ENCODE measurements at places on chromosomes 11 and 22. TPM values are rescaled to one million over a fixed set of nuclear protein-coding genes. Genes with fewer than 3 reads are reported as not detected.

The C11orf42 gene
- not detected for total RNA-seq

The OR8G5 gene
- not detected for total RNA-seq

The PDE2A gene
- total RNA-seq = 3.4 TPM

The BEST1 gene
- total RNA-seq = 0.24 TPM

The INPP5J gene
- 4.7 TPM for total RNA-seq

The SHISA8 gene
- total RNA-seq = 0.72 TPM

The SEPTIN3 gene
- 33.3 TPM for total RNA-seq

DNA sequence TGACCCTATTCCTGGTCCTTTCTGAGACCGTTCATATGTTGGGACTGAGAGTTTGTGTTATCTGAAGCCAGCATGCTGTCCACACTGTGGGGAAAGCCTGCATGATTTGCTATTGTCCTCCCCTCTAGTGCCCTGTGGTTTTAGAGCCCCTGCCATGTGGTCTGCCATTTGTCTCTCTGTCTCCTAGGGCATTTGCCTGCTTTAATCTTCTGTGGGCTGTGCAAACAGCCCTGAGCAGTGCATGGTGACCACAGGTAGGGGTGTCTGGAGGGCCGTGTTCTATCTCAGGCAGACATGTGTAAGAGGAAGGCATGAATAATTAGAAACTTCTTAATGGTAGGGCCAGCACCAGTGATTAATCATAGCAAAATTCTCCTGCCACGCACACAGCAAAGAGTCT, 23.0 kb downstream of the AMPD3 start:
- H3K4me1 ChIP-seq = no peaks in the 10 kb centered on the region
- no peak overlapping the region for H3K4me3 ChIP-seq
- no peak for DNase-seq
- H3K27me3 ChIP-seq = no peaks in the 10 kb centered on the region
- H3K36me3 ChIP-seq = no peaks in the 10 kb centered on the region

GRCh38 chr22:34416022-34416860, 496.0 kb upstream of the LARGE1 start:
- H3K27ac ChIP-seq = no peak overlapping the region
- H3K27me3 ChIP-seq = no peaks in the 10 kb centered on the region
- H3K4me3 ChIP-seq = no peak overlapping the region
- DNase-seq = no peak
- H3K4me1 ChIP-seq = peaks cover 5% of the 10 kb centered on the region

DNA sequence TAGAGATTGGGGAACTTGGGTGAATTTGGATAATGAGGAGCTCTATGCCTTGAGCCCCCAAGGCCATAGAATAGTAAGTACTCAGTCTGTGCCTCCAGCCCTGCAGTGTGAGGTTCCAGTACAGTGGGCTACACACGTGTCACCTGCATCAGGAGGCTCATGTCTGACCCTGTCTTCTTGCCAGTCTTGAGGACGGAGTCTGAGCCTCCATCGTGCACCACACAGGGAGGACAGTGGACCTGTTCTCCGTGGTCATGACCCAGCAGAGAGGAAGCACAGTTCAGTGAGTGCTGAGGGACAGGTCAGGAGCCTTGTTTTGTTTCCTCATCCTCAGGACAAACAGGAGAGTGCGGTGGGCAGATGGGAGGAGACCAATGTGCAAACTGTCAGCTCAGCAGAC, 30.8 kb downstream of the RPS13 start:
- no peak overlapping the region for H3K27ac ChIP-seq
- DNase-seq = no peak
- H3K27me3 ChIP-seq = no peaks in the 10 kb centered on the region
- no peaks in the 10 kb centered on the region for H3K4me1 ChIP-seq
- peaks cover 3% of the 10 kb centered on the region for H3K36me3 ChIP-seq
- no peak overlapping the region for H3K4me3 ChIP-seq

GRCh38 chr22:36745301-36745995, 30.5 kb downstream of the IFT27 start:
- no peaks in the 10 kb centered on the region for H3K36me3 ChIP-seq
- no peaks in the 10 kb centered on the region for H3K4me1 ChIP-seq
- no peak overlapping the region for H3K4me3 ChIP-seq
- peak; percentile 20 for DNase-seq
- H3K27ac ChIP-seq = no peak overlapping the region
- no peaks in the 10 kb centered on the region for H3K27me3 ChIP-seq

DNA sequence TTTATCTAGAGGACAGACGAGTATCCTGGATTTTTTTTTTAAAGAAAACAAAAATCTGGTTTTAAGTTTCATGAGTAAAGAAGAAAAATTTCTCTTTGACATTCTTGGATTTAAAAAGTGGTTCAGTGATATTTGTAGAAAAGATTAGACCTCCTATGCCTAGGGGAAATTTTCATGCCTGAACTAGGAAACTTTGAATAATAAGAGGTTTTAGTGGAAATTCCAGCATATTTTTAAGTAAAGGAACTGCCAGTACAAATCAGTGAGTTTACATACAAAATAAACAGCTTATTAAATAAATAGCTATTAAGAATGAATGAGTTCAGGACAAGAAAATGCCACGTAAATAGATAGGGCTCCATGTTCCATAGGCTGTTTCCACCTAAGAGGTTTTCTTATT, 17.5 kb downstream of the JAM3 start:
- H3K27ac ChIP-seq = no peak overlapping the region
- no peak for DNase-seq
- peaks cover 15% of the 10 kb centered on the region for H3K36me3 ChIP-seq
- H3K27me3 ChIP-seq = no peaks in the 10 kb centered on the region
- peaks cover 2% of the 10 kb centered on the region for H3K4me1 ChIP-seq

GRCh38 chr11:70764356-70764905, 366.1 kb downstream of the CTTN start:
- no peaks in the 10 kb centered on the region for H3K4me1 ChIP-seq
- DNase-seq = no peak
- no peaks in the 10 kb centered on the region for H3K27me3 ChIP-seq
- H3K36me3 ChIP-seq = peaks cover 16% of the 10 kb centered on the region
- no peak overlapping the region for H3K27ac ChIP-seq
- no peak overlapping the region for H3K4me3 ChIP-seq

- no peak overlapping the region for H3K4me3 ChIP-seq
- H3K4me1 ChIP-seq = no peaks in the 10 kb centered on the region
- DNase-seq = no peak
- H3K36me3 ChIP-seq = no peaks in the 10 kb centered on the region
Observed at GRCh38 chr11:36411202-36411640, 98.9 kb downstream of the TRAF6 start.

DNA sequence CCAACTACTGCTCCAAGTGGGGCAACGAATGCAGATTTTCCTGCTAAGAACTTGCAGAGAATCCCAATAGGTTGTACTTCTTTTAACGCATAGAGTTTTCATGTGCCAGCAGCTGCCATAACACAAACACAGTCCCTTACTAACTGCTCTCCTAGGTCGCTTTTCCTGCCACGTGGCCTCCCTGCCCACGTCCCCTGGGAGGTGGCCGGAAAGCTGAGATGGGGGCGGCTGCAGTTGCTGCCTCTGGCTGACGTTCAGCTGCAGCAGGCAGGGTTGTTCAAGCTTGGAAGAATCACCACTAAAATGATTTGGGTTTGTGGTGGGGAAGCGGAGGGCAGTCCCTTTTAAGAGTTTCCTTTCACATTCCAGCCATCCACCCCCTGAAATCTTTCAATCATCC, 39.3 kb downstream of the ZNF202 start:
- no peak overlapping the region for H3K4me3 ChIP-seq
- H3K27me3 ChIP-seq = no peaks in the 10 kb centered on the region
- no peaks in the 10 kb centered on the region for H3K36me3 ChIP-seq
- no peak overlapping the region for H3K27ac ChIP-seq
- DNase-seq = no peak
- no peaks in the 10 kb centered on the region for H3K4me1 ChIP-seq

GRCh38 chr11:77269484-77270123, 31.9 kb downstream of the GDPD4 start:
- DNase-seq = no peak
- no peaks in the 10 kb centered on the region for H3K27me3 ChIP-seq
- no peak overlapping the region for H3K27ac ChIP-seq
- no peak overlapping the region for H3K4me3 ChIP-seq
- no peaks in the 10 kb centered on the region for H3K4me1 ChIP-seq
- H3K36me3 ChIP-seq = no peaks in the 10 kb centered on the region

GRCh38 chr22:44758344-44758973, 6.1 kb downstream of the ARHGAP8 start:
- no peak for DNase-seq
- no peaks in the 10 kb centered on the region for H3K27me3 ChIP-seq
- peaks cover 12% of the 10 kb centered on the region for H3K4me1 ChIP-seq

DNA sequence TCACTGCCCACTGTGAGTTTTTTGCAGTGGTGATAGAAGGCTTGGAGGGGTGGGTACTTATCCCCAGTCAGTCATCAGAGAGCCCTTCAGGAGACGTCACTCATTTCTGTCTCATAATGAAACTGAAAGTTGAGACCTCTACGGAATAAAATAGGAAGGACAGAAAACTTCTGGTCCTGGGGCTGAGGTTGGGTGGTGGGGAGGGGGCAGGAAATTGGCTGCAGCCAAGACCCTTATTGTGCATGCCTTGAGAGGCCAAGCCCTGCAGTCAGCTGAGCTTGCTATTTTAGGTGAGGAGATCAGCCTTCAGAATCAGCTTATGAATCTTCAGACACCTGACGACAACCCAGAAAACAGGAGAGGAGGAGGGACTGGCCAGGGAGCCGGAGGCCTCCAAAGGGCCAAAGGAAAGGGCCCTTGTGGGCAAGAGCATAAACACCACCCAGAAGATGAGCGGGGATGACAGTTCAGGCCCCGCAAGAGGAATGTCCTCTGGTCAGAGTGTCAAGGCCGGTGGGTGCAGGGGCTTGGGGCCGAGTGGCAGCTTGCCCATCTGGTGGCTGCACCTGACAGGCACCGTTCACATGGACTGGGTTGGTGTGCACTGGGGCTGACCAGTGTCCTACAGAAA, 17.9 kb upstream of the ADA2 start:
- DNase-seq = no peak
- H3K36me3 ChIP-seq = no peaks in the 10 kb centered on the region
- no peak overlapping the region for H3K27ac ChIP-seq

GRCh38 chr22:28429711-28430110, 249.9 kb downstream of the TTC28 start:
- no peak overlapping the region for H3K4me3 ChIP-seq
- DNase-seq = no peak
- H3K4me1 ChIP-seq = no peaks in the 10 kb centered on the region
- no peaks in the 10 kb centered on the region for H3K27me3 ChIP-seq

- peaks cover 2% of the 10 kb centered on the region for H3K27me3 ChIP-seq
- H3K4me3 ChIP-seq = no peak overlapping the region
- no peaks in the 10 kb centered on the region for H3K36me3 ChIP-seq
- no peak for DNase-seq
- 0 out of 2 replicates have a peak, but pooled peaks cover 2% of the 10 kb centered on the region for H3K4me1 ChIP-seq
Observed at GRCh38 chr11:14641801-14642200, 1.8 kb upstream of the PDE3B start.

DNA sequence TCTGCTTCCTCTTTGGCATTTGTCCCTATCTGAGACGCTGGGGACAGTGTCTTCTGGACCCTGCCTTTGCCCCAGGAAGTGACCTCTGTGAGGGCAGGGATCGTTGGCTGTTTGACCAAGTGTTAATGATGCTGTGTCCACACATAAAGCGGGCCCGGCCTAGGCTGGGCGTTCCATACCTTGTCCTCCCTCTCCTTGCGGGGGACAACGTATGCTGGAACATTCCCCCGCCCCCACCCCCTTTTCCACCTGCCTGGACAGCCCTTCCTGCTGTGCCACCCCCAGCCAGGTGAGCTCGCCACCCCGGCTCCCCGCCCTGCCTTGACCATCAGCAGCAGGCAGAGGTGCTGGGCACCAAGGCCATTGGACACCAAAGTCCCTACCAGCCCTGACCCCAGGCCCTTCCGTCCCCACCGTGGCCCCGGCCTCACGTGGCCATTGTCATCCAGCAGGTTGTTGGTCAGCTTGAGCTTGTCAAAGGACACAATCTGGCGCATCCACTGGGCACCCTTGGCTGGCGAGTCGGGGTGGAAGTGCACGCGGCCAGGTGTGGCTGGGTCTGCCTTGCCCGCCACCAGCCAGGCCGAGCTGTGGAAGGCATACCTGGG, 4.1 kb upstream of the NUDT8 start:
- DNase-seq = peak; percentile 36
- H3K27me3 ChIP-seq = no peaks in the 10 kb centered on the region
- no peak overlapping the region for H3K27ac ChIP-seq
- H3K36me3 ChIP-seq = no peaks in the 10 kb centered on the region

DNA sequence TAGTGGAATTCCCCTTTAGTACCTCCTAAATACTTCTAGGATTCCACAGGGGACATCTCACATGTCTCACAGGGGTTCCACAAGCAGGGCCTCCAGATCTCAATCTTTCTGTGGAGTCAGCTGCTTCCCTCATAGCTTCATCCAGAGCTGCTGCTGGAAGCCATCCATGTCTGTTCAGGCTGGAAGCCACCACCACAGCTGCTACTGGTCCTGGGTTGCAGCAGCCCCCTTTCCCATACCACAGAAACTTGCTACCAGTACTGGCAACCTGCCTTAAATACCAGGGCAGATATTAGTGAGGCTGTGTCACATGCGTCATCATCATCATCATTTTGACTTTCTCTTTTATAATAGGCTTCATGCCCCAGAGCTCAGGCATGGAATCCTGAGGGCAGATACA, 242.7 kb upstream of the NCAM1 start:
- no peak overlapping the region for H3K4me3 ChIP-seq
- H3K27ac ChIP-seq = no peak overlapping the region
- DNase-seq = no peak

DNA sequence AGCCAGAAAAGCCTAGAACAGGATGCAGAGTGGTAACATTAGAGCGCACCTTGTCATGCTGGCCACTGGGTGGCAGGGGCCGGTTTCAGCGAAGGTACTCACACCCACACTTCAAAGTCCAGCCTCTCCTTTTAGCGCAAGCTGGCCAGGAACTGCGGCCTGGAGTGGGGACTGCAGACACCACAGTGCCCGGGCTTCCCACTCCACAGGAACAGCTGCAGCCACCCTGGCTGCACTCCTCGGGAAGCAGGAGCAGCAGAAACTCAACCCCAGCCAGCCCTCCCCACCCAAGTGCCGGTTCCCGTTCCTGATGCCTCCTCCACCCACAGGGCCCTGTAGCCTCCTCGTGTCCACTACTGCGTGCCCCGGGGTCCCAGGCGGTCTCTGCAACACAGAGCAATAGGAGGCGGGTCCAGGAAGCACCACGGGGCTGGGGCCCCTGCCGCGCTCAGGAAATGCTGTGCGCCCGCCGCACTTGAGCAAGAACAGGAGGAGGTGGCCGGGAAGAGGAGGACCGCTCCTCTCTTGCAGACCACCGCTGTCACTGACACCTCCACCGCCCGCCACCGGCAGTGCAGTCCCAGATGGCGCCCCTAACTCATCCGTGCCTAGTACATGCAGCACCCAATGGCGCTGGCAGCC, 2.2 kb downstream of the RFPL2 start:
- H3K4me3 ChIP-seq = no peak overlapping the region
- no peak overlapping the region for H3K27ac ChIP-seq
- no peaks in the 10 kb centered on the region for H3K36me3 ChIP-seq
- no peaks in the 10 kb centered on the region for H3K4me1 ChIP-seq
- peak; percentile 73 for DNase-seq

All from H9 (cell line).